ENCODE measurements at places on chromosomes 5 and 9. TPM values are rescaled to one million over a fixed set of nuclear protein-coding genes. Genes with fewer than 3 reads are reported as not detected.

The GABRA6 gene
- polyA plus RNA-seq, result not detected

The NAIP gene
- polyA plus RNA-seq, result 8.4 TPM

The EHMT1 gene
- 19.7 TPM for polyA plus RNA-seq

The PTGS1 gene
- polyA plus RNA-seq, result 8.3 TPM

The SLC45A2 gene
- not detected for polyA plus RNA-seq

The FBLL1 gene
- polyA plus RNA-seq, result 0.54 TPM

The BNC2 gene
- polyA plus RNA-seq, result 3.6 TPM

The DIPK1B gene
- 8.7 TPM for polyA plus RNA-seq

The DPYSL3 gene
- polyA plus RNA-seq, result 31.8 TPM

The SLC6A19 gene
- 0.07 TPM for polyA plus RNA-seq

The GBGT1 gene
- polyA plus RNA-seq, result 10.7 TPM
